ENCODE measurements at places on chromosomes 6 and 20.

- H3K27ac ChIP-seq = no peak overlapping the region
- no peak for DNase-seq
- H3K27me3 ChIP-seq = no peaks in the 10 kb centered on the region
- no peak overlapping the region for H3K4me3 ChIP-seq
- H3K36me3 ChIP-seq = no peaks in the 10 kb centered on the region
These were observed 87.8 kb downstream of the KIF16B start for GRCh38 chr20:16485401-16485800.

- DNase-seq = no peak
- peak overlapping the region; percentile 72 for H3K27ac ChIP-seq
- H3K4me3 ChIP-seq = no peak overlapping the region
- H3K36me3 ChIP-seq = no peaks in the 10 kb centered on the region
- H3K27me3 ChIP-seq = no peaks in the 10 kb centered on the region
These were observed 139.0 kb downstream of the MTHFD1L start for GRCh38 chr6:151004383-151005024.

DNA sequence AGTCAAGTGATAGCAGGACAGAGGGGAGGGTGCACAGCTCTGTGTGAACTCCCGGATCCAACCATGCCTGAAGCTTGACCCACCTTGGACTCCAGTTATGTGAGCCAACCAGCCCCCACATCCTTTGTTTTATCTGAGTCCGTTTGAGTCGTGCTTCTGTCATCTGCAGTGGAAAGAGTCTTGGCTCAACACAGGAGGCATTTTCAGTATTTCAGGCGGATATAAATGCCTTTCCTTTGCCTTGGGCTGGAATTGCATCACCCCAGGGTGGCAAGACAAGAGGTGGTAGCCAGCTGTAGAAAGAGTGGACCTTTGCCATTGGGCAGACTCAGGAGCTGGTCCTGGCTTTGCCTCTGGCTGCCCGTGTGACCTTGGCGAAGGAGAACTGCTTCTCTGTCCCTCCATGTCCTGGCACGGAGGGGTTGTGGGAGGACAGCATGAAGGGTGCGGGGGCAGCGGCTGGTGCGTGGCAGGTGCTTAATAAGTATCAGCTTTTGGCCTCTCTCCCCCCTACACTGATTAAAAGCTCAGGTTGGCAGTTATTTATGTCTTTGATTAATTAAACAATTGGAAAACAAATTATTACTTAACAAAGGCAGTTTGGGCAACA is 42.6 kb upstream of the APCDD1L start:
- no peaks in the 10 kb centered on the region for H3K4me1 ChIP-seq
- no peak overlapping the region for H3K4me3 ChIP-seq
- H3K27me3 ChIP-seq = no peaks in the 10 kb centered on the region
- no peak overlapping the region for H3K27ac ChIP-seq
- H3K36me3 ChIP-seq = no peaks in the 10 kb centered on the region
- DNase-seq = no peak

DNA sequence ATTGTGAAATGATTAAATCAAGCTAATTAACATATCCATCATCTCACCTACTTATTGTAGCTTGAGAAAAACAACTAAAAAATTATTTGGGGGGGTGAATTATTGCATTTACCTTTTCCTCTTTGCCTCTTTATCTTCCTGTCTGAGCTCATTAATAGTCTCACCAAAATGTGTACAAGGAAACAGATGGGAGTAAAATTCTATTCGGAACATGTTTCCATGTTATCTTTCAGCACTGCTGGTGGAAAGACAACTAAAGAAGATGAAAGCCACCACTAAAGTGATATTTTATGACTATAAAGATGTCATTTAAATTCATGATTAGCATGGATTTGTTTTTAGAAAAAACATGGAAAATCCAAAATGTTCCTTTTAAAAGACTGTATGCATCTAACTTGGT is 102.6 kb downstream of the SYNE1 start:
- DNase-seq = no peak
- no peaks in the 10 kb centered on the region for H3K27me3 ChIP-seq
- no peaks in the 10 kb centered on the region for H3K36me3 ChIP-seq

DNA sequence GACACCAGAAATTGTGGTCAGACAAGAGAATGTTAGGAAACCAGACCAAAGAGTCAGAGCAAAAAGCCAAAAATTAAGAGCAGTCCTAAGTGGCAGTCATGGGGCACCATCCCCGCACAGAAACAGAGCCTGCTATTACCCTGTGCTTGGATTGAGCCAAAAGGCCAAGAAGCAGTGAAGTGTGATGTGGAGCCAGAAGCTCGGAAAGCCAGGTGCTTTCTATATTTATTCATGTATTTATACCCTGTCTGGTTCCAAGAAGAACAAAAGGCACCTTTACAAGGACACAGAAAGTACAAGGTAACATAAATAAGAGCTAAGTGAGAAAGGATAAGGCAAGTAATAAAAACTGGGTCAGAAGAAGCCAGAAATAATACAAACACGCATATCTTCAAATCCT is 336.2 kb upstream of the CNR1 start:
- H3K4me3 ChIP-seq = no peak overlapping the region
- no peaks in the 10 kb centered on the region for H3K4me1 ChIP-seq
- no peaks in the 10 kb centered on the region for H3K27me3 ChIP-seq
- no peak for DNase-seq
- no peak overlapping the region for H3K27ac ChIP-seq

DNA sequence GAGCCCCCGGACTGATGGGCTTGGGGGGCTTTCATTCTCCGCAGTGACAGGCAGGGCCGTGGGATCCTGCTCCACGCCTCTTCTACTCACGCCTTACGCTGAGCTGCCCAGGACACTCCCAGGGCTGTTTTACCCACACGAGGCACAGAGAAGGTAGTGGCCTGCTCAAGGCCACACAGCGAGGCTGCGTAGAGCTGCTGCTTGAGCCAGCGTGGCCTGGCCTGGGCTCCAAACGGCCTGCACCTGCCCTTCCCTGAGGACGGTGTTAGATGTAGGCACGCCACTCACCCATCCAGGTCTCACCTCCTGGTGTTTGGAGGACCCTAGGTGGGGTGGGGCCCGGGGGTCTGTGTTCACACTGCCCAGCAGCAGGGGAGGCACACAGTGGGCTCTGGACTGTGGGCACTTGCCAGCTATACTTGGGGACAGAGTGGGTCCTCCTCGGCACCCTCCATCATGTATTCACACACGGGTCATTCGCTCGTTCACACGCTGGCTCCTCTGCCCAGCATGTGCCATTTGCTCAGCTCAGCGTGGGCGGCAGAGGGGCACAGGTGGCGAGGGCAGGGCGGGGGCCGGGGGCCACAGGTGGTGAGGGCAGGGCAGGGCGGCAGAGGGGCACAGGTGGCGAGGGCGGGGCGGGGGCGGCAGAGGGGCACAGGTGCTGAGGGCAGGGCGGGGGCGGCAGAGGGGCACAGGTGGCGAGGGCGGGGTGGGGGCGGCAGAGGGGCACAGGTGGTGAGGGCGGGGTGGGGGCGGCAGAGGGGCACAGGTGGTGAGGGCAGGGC is 18.4 kb upstream of the RBBP8NL start:
- H3K4me1 ChIP-seq = no peaks in the 10 kb centered on the region
- no peak overlapping the region for H3K4me3 ChIP-seq
- no peak overlapping the region for H3K27ac ChIP-seq
- DNase-seq = no peak

- DNase-seq = no peak
- H3K4me1 ChIP-seq = peaks cover 18% of the 10 kb centered on the region
- peak overlapping the region; percentile 36 for H3K27ac ChIP-seq
- H3K27me3 ChIP-seq = no peaks in the 10 kb centered on the region
These were observed 64.2 kb downstream of the GCNT2 start for GRCh38 chr6:10585209-10585845.

DNA sequence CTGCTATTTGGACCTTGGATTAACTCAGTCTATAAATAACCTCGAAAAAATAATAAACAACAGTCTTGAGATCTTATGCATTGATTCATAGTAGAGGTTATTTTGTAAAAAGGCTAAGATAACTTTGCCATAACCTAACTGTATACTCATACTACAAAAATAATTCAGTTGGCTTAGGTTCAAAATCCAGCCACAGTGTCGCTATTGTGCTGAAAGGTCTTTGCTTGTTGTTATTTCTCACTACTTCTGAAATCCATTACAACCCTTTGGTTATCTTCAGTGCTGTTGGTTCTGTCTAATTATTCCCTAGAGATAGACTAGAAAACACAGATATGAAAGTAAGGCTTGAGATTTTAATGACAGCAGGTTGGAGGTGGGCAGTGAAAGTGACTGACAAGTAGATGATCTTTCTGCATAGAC is 74.4 kb downstream of the MKKS start:
- DNase-seq = no peak
- H3K27ac ChIP-seq = no peak overlapping the region
- H3K4me3 ChIP-seq = no peak overlapping the region
- no peaks in the 10 kb centered on the region for H3K4me1 ChIP-seq
- no peaks in the 10 kb centered on the region for H3K27me3 ChIP-seq

- no peaks in the 10 kb centered on the region for H3K4me1 ChIP-seq
- DNase-seq = no peak
- H3K27me3 ChIP-seq = no peaks in the 10 kb centered on the region
- no peaks in the 10 kb centered on the region for H3K36me3 ChIP-seq
These were observed 421.4 kb upstream of the ID4 start for GRCh38 chr6:19415605-19416326.

DNA sequence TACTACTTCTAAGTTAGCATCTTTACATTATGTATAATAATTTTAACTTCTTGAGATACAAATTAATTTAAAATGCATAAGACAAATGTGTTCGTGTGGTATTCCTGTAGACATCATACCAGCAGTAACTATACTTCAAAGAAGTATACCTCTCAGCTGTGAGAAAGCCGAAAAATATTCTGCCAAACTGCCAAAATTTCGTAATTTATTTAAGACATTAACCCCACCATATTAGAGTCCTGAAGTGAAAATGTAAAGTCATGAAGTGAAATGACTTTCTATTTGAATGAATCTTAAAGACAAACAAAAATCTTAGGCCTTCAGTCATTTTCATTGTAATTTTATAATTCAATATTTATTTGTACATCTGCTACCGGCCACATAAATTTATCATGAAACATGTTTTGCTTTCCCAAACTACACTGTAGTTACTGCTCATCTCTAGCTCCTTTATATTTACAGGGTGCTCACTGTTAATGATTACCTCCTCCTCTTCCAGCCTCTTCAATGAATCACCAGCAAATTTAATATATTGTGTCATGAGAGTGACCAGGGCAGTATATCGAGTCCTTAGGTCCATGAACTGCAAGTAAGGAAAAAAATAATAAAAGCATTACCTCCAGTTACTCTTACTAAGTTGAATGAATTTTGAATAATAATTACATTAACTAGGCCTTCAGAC is 18.5 kb downstream of the DST start:
- peaks cover 76% of the 10 kb centered on the region for H3K36me3 ChIP-seq
- no peaks in the 10 kb centered on the region for H3K27me3 ChIP-seq
- no peak overlapping the region for H3K27ac ChIP-seq
- no peak for DNase-seq

DNA sequence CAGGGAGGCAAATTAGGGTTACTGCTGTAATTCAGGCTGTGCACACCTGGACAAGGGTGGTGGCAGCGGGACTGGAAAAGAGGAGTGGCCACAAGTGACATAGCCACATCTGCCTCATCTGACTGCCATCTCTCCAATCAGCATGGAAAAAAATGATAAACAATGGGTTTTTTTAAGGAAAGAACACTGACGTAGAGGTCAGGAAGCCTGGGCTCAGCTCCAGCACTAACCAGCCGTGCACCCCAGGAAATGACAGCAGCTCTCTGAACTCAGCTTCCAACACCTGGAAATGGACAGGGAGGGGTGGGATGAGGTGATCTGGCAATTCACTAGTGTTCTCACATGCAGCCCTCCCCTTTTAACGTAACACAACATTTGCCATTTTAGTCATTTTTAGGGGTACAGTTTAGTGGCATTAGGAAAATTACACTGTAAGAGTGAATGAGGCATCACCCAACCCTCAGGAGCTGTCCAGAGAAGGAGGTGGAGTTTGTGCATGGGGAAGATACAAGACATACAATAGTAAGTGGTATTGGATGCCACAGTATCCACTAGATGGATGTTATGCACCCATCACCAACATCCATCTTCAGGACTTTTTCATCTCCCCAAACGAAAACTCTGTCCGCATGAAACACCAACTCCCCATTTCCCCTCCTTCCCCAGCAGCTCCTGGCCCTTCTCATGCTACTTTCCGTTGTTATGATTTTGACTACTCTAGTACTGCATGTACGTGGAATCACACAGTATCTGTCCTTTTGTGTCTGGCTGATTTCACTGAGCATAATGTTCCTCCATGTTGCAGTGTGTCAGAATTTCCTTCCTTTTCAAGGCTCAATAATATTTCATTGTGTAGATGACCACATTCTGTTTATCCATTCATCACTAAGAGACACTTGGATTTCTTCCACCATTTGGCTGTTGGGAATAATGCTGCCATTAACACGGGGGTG is 215.5 kb upstream of the ECI2 start:
- H3K27ac ChIP-seq = peak overlapping the region; percentile 86
- no peaks in the 10 kb centered on the region for H3K27me3 ChIP-seq
- no peaks in the 10 kb centered on the region for H3K36me3 ChIP-seq
- no peak for DNase-seq
- no peak overlapping the region for H3K4me3 ChIP-seq
- H3K4me1 ChIP-seq = peaks cover 29% of the 10 kb centered on the region

GRCh38 chr6:139277587-139277986 is 14.2 kb downstream of the TXLNB start:
- H3K27ac ChIP-seq = peak overlapping the region; percentile 70
- DNase-seq = no peak
- no peak overlapping the region for H3K4me3 ChIP-seq
- H3K4me1 ChIP-seq = no peaks in the 10 kb centered on the region

- peak; percentile 21 for DNase-seq
- H3K4me3 ChIP-seq = no peak overlapping the region
- H3K27me3 ChIP-seq = no peaks in the 10 kb centered on the region
- no peaks in the 10 kb centered on the region for H3K36me3 ChIP-seq
- no peak overlapping the region for H3K27ac ChIP-seq
These were observed 4.5 kb downstream of the RIPOR3 start for GRCh38 chr20:50686821-50687220.

DNA sequence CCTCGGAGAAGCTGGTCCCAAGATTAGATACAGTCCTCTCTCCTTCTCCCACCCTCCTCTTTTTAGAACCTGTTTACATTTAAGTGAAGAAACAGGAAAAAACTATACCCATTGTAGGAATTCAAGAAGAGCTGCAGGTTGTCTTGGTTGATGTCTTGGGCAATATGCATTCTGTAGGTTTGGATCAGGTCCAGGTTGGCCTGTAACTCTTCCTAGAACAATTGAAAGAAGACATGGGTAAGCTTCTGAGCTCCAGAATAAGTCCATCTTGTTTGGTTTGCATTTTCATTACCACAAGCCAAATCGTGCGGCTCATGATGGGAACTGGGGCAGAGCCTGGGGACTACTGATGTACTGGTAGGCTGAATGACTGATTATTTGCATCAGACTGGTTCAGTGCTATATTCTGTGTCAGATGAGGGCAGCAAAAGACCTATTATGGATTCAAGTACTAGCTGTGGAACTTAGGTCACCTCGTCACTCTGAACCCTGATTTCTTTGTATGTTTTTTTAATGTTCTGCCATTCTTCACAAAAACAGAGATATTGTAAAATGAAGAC is 20.3 kb upstream of the SLA2 start:
- no peak overlapping the region for H3K4me3 ChIP-seq
- no peak for DNase-seq
- no peaks in the 10 kb centered on the region for H3K4me1 ChIP-seq
- no peaks in the 10 kb centered on the region for H3K27me3 ChIP-seq

- no peak for DNase-seq
- no peak overlapping the region for H3K27ac ChIP-seq
- peaks cover 28% of the 10 kb centered on the region for H3K4me1 ChIP-seq
- H3K4me3 ChIP-seq = no peak overlapping the region
- no peaks in the 10 kb centered on the region for H3K36me3 ChIP-seq
These were observed 48.8 kb downstream of the DST start for GRCh38 chr6:56593801-56594318.

- peaks cover 11% of the 10 kb centered on the region for H3K27me3 ChIP-seq
- H3K36me3 ChIP-seq = no peaks in the 10 kb centered on the region
- no peaks in the 10 kb centered on the region for H3K4me1 ChIP-seq
These were observed 41.2 kb downstream of the ZC3H12D start for GRCh38 chr6:149443411-149444181.
